Kidney epithelial cell (primary cell): ENCODE measurements at places on chromosomes 1 and 21. TPM values are rescaled to one million over a fixed set of nuclear protein-coding genes. Genes with fewer than 3 reads are reported as not detected.

SPRR5 gene
- total RNA-seq, result not detected in 2 replicates

PHACTR4 gene
- total RNA-seq, result 31.3 and 31.8 TPM in 2 replicates

CHI3L2 gene
- total RNA-seq, result 3.2 and 7.5 TPM in 2 replicates

DNA sequence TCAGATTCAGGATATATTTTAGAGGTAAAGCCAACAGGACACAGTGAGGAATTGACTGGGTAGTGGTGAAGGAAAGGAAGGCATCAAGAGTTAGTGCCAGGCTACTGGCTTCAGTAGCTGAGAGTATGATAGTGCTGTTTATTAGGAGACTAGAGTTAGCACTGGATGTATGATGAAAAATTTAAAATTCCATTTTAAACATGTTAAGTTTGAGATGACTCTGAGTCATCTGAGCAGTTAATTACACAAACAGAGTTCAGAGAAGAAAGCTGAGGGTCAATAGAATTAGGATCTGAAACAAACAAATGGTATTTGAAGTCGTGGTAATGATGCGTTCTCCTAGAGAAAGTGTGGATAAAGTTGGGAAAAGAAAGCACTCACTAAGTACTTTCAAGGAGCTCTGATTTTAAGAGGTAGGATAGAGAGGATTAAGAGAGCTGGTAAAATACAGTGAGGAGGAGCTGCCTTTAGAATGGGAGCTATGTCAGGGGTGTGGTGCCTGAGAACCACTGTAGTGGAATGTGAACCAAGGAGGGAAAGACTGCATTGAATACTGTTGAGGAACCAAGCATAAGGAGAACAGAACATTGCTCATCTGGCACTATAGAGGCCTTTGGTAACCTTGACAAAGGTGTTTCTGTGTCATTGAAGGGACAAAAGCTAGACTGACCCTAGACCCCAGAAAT, 21.7 kb upstream of the SHCBP1L start:
- no peak for DNase-seq

TLCD4 gene
- total RNA-seq, result 3.0 and 4.0 TPM in 2 replicates

DIRAS3 gene
- total RNA-seq, result 0.38 TPM in 1 of 2 replicates, not detected in the other

DNA sequence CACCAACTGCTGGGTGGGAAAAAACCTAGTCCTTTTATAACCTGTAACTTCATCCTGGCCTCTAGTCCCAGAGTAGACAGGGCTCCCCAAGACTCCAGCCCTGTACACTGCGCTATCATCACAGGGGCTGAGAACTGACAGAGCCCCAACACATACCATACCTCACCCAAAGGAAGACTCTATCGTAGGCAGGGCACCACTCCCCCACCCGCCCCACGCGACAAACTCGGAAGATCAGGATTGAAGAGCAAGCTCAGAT, 15.8 kb downstream of the INPP5B start:
- DNase-seq, result no peak

DNA sequence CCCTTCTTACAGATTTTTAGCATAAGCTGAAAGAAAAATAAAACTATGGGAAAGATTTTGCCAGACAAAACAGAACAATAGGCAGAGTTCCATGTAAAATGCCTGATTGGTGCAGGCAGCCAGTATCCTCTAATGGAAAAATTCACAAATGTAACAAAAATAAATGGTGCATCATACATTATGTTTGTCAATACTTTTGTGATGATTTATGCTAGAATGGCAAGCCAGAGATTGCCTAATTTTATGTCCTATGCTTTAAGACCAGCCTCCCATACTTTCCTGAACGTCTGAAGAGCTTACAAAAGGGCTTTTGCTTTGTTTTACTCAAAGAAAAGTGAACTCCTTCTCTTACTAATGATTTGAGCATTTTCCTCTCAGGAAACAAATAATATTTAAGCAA, 81.5 kb upstream of the KCNJ15 start:
- DNase-seq, result no peak

DNA sequence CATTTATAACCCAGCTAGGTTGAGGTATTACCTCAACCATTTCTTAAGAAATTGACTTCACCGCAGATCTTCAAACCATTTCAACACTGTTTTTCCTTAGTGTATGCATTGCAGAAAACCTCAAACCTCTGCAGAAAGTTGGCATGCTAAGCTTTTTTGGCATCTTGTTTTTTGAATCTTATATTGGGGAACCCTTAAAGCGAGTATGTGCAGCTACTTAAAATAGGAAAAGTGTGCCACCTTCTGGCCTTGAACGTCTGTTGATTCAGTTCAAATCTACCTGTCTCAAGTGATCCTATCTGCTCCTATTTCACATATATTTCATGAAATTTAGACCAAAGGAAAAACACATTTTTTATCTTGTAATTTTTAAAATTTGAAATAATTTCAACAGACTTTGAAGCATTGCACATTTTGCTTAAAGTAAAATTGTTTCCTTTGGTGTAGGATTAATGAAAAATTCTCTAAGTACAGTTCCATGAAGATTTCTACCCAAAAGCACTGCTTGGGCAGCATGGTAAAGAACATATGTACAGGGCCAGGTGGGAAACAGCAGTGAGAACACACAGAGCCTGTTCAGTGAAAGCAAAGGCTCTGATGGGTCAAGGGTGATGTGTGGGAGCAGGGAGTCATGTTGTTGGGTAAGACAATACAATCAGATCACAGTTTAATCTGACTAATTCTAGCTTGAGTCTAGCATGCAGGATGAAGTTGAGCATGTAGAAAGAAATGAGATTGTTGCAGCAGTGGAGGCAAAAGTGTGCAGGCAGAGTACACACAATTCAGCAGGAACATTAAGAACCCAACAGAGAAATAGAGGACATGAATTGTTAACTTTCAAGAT, 17.2 kb downstream of the HENMT1 start:
- DNase-seq, result peak; percentile 32

DNA sequence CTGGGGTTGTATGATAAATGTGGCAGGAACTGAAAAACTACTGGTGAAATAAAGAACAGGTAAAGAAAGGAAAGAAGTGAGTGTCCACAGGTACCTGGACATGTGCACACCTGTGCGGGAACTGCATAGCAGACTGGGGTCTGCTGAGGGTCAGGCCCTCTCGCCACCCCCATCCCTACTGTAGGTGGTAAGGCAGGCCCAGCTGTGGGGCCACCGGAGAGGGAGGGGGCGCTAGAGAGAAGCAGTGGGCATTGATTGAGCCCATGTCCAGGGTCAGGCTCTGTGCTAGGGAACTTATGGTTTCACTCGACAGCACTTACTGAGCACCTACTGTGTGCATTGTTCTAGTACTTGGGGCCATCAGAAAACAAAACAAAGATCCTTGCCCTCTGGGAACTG, 400.5 kb downstream of the MATN1 start:
- DNase-seq, result no peak

- DNase-seq, result no peak
These were observed 121.6 kb downstream of the NTMT2 start for GRCh38 chr1:170267317-170267716.

GRCh38 chr1:179742717-179743678, at the start of gene FAM163A:
Gene FAM163A, plus strand, starts transcription at chr1:179743291. Its CDS starts 69,807 bp downstream, at chr1:179813098.
- DNase-seq, result no peak

- no peak for DNase-seq
These were observed 292.9 kb upstream of the DUSP10 start for GRCh38 chr1:222034790-222035189.

NPPA gene
- total RNA-seq, result not detected in 2 replicates

DNA sequence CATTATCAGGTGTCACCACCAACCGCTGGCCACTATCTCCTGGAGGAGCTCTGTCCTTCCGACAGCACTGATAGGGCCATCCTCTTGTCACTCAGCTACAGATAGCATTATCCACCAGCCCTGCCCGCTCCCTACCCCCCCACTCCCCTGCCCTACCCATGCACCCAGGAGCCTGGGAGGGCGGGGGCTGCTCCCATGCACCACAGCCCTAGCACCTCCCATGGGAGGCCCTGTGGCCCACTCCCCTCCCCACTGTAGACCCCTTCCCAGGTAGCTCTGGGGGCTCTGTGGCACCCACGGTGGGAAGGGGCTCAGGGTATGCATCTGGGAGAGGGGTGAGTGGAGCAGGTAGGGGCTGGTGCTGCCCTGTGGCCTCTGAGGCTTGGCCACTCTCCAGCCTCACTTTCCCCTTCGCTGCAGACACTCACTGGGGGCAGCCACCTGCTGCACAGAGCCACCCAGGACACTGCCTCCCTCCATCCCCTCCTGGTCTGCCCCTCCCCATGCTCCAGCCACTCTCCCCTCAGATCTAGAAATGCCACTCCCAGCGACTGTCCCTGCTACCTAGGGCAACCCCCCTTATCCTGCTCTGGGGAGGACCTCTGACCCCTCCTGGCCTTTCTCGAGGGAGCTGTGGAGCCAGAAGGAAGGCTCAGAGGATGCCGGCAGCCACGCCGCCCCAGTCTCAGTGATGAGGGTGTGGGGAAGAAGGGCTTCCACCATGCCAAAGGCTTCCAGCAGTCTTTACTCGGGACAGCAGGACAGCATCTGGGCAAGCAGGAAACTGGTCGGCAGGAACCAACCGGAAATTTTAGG, 58.5 kb downstream of the WNT9A start:
- no peak for DNase-seq
